Amniotic stem cell (primary cell): ENCODE measurements at places on chromosomes 2 and 18.

DNA sequence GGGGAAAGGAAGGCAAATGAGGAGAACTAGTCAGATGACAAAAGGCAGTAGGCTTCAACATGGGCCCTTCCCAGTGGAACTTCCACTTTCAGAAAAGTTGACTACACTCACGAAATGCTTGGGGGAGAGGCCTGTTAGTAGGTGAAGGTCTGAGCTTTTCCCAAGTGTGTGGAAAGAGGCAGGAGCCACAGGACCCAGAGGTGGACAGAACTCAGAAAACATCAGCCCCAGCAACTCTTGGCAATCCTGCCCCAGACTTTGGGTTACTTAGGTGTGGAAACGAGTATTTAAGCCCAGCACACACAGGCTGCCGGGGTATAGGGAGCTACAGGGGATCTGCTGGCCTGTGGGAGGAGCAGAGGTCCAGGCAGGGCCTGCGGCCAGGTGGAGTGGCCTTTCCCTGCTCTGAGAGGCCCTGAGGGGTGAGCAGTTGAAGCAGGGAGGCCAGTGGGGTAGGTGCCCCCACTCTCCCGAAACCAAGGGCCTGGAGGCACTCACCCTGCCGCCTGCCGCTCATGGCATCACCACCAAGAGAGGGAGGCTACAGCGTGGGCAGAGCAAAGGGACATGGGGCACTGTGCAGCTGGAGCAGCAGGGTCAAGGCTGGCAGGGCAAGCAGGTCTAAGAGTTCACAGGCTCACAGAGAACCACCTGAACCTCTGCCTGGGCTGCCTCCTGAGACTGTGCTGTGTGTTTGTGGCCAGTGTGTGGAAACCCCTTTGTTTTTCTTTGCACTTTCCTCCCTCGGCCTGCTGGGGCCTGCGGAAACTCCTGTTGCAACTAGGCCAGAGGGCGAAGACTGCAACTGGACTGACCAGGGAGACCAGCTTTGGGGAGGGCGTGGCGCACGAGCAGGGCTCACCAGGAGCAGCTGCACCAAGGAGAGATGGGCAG is 130.7 kb upstream of the SERTAD2 start:
- no peak for DNase-seq

GRCh38 chr2:25794544-25795276 is 83.6 kb downstream of the ASXL2 start:
- no peak for DNase-seq

DNA sequence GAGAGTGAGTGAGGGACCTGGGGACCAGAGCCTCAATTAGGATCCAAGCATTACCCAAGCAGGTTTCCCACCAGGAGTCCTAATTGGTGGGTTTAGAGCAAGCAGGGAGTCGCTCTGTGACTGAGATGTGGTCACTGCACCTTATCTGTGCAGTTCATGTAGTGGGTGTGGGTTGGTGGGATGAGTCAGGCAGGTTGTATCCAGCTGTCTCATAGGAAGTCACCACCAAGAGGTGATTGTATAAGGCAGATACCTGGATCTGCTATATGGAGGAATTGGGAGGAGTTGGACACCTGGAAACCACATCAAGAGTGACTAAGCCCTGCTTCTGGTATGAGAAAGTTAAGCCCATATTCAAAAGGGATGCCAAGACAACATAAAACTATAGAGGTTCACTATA is 106.8 kb downstream of the ARHGAP28 start:
- no peak for DNase-seq

DNA sequence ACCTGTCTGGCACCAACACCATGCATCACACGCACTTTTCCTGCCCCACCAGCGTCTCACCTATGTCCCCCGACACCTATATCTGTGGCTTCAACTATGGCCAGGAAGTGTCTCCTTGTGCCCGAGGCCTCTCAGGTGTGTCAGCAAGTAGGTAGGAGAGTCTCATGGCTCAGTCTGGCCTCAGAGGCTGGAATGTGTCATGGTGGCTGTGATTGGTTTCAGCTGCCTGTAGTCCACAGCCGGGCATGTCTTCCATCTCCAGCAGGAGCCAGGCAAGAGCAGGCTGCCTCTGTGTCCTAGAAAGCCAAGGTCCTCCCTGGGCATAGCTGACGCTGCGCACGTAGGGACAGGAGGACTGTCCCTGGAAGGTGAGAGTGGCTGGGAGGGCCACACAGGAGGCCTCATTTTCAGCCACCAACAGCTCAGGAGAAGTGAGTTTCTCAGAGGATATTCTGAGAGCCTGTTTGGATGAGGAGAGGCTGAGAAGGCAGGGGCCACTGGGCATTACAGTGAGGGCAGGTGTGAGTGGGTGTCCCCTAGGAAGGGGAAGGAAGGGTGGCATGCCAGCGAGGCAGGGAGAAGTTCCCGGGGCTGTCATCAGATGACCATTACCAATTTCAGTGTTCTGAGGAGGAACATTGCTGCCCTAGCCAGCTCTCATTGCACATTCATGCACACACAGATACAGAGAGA is 47.2 kb downstream of the SDC1 start:
- DNase-seq, result no peak

GRCh38 chr2:53114991-53115390 is 652.6 kb upstream of the CHAC2 start:
- DNase-seq, result no peak
